OCI-LY7 (cell line): ENCODE measurements at places on chromosomes 3 and 15. TPM values are rescaled to one million over a fixed set of nuclear protein-coding genes. Genes with fewer than 3 reads are reported as not detected.

The SLC7A14 gene
- total RNA-seq = not detected in 2 replicates

The MYEF2 gene
- total RNA-seq = 107 and 129 TPM in 2 replicates

The TTC23 gene
- 7.6 and 7.8 TPM in 2 replicates for total RNA-seq

The SCN11A gene
- total RNA-seq = 0.13 and 0.22 TPM in 2 replicates

The DAPK2 gene
- total RNA-seq = 0.36 TPM in 1 of 2 replicates, not detected in the other

The CHRNA3 gene
- not detected in 2 replicates for total RNA-seq

The MAP6D1 gene
- total RNA-seq = 1.1 TPM in 2 replicates

The ACKR4 gene
- 2.5 and 3.8 TPM in 2 replicates for total RNA-seq

The DNAH12 gene
- total RNA-seq = 0.21 TPM in 1 of 2 replicates, not detected in the other

The PAK6 gene
- not detected in 2 replicates for total RNA-seq

The ISL2 gene
- 11.8 and 12.7 TPM in 2 replicates for total RNA-seq

The DUOX1 gene
- not detected in 2 replicates for total RNA-seq

The CFAP91 gene
- total RNA-seq = not detected in 2 replicates

GRCh38 chr3:196604548-196604947, 34.9 kb upstream of the NRROS start:
- DNase-seq = peak; percentile 73

GRCh38 chr15:78399091-78399490, 38.9 kb upstream of the IREB2 start:
- no peak for DNase-seq

DNA sequence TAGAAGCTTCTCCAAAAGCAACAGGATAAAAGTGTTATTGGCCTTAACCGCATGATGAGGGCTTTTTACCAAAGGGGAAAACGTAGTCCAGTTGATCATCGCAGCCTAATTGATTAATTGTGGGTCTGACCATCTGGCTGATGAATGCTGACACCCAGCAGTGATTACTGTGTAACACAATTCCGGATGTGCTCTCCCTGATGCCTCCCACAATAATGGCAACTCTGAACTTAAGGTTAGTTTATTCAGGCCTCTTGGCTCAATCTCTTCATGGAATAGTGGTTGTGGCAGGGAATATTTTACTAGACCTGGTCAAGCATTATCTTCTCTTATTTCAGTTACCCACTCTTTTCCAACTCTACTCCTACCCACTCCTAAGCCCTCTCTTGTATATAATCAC, 332.9 kb downstream of the TIGIT start:
- no peak for DNase-seq

GRCh38 chr3:112327371-112327951, 5.5 kb upstream of the CD200 start:
- DNase-seq = peak; percentile 83

GRCh38 chr3:11567516-11568467, 75.9 kb downstream of the VGLL4 start:
- no peak for DNase-seq

DNA sequence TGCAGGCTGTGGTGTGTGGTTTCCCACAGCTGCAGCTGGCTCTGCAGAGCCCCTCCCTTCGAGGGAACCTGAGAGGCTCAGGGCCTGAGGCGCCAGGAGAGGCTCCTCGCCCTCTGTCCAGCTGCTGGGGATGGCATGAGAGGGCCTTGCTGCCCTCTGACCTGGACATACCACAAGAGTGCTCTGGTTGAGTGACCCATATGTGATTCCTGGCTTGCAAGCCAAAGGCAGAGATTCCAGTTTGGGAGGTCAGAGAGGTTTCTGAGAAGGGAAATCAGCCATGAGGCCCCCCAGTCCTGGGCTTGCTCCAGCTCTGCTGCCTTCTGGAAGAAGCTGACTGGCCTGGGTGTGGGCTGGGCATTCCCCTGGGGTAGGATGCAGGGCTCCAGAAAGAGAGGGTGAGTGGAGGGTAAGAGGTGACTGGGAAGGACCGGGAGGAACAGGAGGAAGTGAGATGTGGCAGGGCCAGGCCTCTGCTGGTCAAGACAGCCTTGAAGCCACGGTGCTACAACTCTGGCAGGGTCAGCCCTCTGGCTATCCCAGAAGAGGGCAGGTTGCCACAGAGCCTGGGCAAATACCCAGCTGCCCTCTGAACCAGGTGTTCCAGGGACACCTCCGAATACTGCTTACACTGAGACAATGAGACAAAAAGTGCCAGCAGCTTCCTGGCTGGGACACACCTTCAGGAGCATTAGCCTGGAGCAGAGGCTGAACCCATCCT, 16.0 kb upstream of the SRP14 start:
- DNase-seq = peak; percentile 86

- DNase-seq = no peak
Observed at GRCh38 chr3:177802151-177802900, 605.0 kb upstream of the TBL1XR1 start.

DNA sequence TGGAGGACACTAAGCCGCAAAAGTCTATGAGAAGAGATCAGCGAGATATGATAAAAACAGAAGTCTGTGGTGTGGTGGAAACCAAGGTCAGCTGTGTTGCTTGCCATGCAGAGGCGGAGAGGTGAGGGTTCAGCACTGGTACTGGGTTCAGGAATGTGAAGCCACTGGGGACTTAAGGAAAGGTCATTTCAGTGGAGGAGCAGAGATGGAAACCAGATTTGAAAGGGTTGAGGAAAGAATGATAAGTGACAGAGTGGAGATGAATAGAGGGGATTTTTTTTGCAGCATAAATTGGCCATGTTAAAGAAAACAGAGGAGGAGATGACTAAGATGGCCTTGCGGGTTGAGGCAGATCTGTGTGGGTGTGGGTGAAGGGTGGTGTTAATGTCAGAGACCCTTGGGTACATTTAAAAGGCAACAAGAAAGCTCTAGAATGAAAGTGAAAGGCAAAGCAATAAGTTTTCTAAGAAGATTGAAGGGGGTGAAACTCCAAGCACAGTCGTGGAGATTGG, 265.5 kb downstream of the ADAMTSL3 start:
- no peak for DNase-seq

DNA sequence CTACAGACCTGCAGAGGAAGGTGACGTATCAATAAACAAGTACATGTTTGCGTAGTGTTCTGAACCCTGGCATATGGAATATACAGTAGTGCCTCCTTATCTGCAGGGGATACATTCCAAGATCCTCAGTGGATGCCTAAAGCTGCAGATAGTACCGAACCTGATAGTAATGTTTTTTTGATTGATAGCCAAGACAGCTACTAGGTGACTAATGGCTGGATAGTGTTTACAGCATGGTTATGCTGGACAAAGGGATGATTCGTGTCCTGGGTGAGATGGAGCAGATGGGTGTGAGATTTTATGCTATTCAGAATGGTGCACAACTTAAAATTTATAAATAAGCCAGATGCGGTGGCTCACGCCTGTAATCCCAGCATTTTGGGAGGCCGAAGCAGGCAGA, 55.8 kb upstream of the IGF2BP2 start:
- DNase-seq = no peak

GRCh38 chr3:135163701-135164100, 368.6 kb downstream of the EPHB1 start:
- no peak for DNase-seq

DNA sequence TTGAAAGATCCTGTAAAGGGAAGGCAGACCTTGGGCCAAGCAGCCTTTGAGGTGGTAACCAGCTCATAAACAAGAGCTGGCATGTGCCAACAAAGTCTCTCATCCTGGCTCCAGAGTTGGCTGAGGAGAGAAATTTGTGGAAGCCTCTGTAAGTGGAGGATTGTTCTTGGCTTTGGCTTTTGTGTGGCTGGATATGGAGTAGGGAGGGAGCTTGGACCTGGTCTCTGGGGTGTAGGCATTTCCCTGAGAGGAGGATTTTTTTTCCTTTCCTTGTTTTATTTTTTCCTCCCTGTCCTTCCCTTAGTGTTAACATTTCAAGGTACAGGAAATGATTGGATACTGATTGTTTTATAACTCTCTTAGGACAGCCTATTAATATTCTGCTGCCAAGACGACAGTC, 60.8 kb downstream of the ZNF609 start:
- DNase-seq = no peak

- DNase-seq = no peak
Observed at GRCh38 chr3:59133311-59133710, 83.5 kb upstream of the CFAP20DC start.

DNA sequence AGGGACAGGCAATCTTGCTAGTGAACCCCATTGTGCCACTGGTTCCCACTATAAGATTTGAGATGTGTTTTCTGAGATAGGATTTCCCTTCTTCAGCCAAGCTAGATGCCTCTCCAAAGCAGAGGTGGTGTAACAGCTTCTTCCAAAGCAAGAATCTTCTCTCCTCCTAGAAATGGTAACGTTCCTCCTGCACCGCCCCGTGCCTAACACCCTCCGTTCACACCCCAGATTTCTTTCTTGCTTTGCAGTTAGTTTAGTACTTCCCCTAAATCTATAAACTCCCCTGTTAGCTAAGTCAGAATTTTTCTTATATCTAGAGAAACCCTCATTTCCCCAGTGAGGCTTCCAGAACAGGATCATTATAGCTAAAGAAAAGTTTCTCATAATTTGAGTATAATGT, 617.6 kb upstream of the MDFIC2 start:
- DNase-seq = no peak

DNA sequence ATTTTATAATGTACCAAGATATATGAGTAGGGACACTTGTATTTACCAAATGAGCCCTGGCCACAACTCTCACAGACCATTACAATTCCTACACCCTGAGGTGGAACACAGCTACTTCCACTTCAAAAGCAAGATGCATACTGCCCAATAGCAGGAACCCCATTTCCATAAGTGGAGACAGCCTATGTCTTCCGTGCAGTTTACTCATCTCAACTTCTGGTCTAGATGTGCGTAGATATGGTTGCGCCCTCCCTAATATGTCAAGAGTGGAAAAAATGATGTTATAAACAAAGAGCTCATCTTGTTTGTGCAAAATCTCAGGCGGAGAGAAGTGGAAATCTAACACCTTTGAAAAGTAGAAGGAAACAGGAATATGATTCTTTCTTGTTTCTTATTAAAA, 44.6 kb downstream of the RAB27A start:
- DNase-seq = no peak

DNA sequence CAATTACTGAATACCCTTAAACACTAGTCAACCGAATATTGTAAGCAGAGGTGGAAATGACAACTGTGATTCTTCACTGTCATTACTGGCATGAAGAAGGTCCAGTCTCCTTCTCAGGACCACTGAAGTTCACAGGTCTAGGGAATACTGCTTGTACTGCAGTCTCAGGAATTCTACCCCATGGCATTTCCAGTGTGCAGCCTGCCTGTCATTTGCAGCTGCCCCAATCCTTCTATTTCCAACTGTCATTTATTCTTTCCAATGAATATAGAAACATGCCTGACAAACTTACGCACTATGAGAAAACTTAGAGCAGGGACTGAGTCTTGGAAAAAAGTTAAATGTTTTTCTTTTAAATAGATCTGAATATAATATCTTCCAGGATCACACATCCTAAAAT, 308.0 kb upstream of the THBS1 start:
- no peak for DNase-seq

GRCh38 chr3:3578718-3579117, 220.5 kb upstream of the LRRN1 start:
- no peak for DNase-seq

GRCh38 chr3:60579734-60580133, 671.5 kb downstream of the FHIT start:
- no peak for DNase-seq

DNA sequence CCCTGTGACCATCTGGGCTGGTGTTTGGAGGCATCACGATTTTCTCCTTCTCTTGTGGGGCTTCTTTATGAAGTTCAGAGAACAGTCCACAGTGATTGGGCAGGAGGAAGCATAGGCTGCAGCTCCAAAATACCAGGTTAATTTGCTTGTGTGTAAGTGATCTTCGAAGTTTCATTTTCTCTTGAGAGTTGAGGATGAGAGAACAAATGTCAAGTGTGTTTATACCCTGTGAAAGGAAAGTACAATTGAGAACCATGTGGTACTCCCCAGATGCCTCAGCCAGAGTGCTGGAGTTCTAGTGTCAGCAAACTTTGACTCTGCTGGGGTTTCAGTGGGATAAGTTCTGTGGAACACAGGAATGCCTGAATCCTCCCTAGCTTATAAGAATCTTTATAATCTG, 357.1 kb upstream of the CFAP20DC start:
- no peak for DNase-seq

DNA sequence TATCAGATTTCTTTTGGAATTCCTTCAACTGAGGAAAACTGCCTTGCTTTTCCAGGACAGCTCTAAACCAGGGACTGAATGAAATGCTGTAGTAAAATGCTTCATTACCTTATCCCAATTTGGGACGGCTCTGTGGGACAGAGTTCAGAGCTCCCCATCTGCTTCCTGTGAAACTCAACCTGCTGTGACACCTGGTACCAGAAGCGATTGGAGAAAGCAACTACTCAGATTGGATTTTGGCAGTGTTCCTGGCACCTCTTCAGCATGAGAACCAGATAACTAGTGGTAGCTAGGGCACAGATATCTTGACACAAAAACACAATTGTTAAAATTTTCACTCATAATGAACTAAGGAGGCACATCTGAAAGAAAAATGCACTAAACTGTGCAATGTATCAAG, 539.1 kb downstream of the SI start:
- DNase-seq = no peak

DNA sequence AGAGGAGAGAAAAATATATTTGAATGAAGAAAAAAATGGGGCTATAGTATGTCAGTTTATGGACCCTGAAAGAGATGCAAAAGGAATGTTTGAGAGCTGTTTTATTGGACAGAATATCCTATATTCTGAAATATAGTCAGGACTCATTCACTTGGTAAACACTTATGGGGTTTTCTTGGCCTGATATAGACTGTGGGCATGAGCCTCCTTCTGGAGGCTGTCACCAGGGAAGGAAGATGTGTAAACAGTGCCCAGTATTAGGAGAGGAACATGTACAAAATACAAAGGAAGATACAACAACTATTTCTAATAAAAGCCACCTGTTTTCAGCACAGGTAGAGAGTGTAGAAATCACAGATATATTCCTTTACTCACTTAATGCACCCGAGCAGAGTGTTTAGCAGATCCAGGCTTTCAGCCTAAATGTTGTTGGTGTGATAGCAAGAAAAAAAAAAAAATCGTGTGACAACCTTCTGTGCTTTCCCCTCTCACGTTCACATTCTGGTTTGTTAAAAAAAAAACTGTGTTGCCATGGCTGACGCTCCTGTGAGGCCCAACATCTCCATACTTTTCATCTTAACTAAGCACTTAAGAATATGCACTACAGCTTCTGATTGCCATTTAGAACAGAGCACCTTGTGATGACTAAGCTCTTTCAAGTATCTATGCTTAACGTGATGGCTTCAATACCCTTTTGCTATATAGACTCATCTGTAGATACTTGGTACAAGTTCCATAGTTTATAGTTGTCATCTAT, 134.1 kb downstream of the MBNL1 start:
- DNase-seq = no peak

DNA sequence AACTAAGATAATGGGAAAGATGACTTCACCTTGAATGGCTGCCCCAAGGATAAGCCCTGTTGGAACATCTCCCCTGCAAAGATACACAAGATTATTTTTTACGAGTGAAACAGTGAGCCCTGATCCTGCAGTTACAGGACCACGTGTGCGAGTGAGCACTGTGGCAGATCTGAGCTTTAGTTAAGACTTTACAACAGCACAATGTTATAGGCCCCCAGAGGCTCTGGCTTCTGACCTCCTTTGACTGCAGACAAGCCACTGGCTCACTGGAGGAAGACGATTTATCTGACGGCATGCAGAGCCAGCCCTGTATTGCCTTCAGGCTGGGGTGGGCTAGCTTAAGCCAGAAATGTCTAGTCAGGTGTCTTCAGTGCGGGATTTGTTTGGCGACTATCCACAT, 174.4 kb downstream of the ARRDC4 start:
- no peak for DNase-seq
